Cardiac septum (tissue), 1 donor: ENCODE measurements at places on chromosomes 2 and 18.

GRCh38 chr2:26613241-26614215, 27.6 kb downstream of the CIB4 start:
- no peak for DNase-seq

GRCh38 chr2:215983581-215984351, 29.6 kb downstream of the MREG start:
- DNase-seq, result no peak

- no peak for DNase-seq
These were observed 190.9 kb upstream of the COPS8 start for GRCh38 chr2:236894791-236895190.

DNA sequence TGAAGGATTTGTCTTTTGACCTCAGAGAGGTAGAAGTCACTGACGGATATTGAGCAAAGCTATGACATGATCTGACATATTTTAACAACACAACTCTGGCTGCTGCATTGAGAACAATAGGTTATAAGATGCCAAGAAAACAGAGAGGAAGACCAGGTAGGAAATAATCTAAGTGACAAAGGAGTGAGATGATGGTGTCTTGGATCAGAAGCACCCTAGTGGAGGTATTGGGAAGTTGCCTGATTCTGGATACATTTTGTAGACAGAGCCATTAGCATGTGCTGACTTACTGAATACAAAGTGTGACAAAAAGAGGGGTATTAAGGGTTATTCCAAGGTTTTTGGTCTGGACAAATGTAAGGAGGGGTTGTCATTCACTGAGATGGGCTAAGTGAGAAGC, 1438.1 kb downstream of the DPP10 start:
- DNase-seq, result no peak

DNA sequence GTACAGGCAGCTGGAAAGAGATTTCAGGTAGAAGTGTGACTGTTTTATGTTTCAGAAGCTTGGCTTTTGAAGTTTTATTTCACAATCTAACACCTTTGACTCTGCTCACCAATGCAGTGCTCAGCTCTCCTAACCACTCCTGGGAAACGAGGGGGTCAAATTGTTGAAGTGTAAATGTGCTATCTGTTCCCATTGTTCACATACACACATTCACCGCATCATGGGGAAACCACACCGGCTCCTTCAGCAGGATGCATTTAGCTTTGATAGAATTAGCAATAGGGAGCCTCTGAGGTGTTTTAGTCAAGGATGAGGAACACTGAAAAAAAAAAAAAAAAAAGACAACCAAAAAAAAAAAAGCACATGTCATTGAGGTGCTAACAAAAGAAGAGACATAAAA, 13.4 kb upstream of the DLGAP1 start:
- no peak for DNase-seq

DNA sequence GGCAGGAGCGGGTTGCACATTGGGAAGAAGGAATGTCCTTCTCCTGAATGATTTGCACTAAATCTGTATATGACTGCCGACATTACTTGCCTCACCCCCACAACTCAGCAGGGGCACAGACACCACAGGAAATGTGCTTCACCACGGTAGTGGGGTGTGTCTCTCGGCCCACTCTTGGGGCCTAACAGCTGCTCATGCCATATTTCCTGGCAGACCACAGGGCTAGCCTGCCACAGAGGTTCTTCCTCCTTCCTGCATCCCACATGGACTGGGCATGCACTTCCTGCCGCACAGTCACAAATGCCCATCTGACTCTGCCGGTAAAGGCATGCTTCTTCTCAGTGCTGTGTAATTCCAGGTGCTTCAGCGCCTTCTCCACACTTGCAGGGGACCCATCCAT, 10.3 kb upstream of the PAPOLG start:
- DNase-seq, result no peak

- DNase-seq, result no peak
These were observed 30.3 kb downstream of the DPP10 start for GRCh38 chr2:114472726-114473125.

GRCh38 chr18:10690366-10690765, 164.5 kb downstream of the NAPG start:
- DNase-seq, result no peak

- no peak for DNase-seq
These were observed 34.9 kb downstream of the RAB10 start for GRCh38 chr2:26068602-26069298.

- DNase-seq, result peak; percentile 71
These were observed 15.2 kb downstream of the FBXO41 start for GRCh38 chr2:73268830-73269685.

DNA sequence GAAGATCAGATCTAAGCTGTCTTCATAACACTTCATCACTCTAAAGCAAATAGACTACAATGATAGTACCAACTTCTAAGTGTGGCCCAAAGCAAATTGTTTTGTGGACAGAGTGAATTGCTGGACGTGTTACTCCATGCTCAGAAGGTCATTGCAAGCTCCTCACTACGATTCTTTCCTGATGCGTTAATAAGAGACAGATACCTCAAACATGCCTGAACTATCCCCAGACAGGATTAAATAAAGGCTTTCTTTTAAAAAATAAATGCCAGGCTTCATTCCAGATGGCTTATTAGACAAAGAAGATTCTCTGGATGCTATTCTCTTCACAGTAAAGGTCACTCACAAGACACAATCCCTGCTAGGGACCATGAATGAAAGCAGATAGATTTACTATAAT, 621.2 kb downstream of the DCDC2C start:
- no peak for DNase-seq

- no peak for DNase-seq
These were observed 276.0 kb downstream of the LRRTM1 start for GRCh38 chr2:80028584-80028983.

GRCh38 chr2:16160281-16161084, 220.1 kb downstream of the MYCN start:
- DNase-seq, result no peak

DNA sequence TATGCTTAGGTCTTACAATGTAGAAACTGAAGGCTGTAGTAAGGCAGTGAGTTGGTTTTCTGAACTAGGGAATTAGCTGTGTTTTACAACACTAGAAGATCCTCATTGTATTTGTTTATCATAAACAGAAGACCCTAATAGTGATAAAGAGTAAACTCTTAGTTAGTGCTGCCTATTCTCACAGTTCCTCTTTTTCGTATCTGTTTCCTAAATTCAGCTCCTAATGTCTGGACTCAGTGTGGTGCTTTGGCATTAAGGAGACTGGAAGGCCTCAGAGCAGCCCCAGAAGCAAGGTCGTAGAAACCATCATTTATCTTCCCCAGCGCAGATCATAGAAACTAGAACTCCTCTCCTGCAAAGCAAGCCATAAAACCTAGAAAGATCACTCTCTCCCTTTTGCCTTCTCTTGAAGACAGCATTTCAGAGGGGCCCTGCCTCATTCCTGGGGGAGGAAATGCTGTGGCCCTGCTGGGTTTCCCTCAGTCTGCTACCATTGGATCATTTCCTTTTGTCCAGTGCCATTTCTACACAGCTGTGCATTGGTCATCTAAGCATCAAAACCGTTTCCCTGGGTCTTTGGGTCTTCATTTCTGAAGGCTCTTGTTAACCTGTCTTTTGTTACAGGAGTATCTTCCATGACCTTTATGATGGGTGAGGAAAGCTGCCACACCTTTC, 4.7 kb downstream of the ACP1 start:
- no peak for DNase-seq

DNA sequence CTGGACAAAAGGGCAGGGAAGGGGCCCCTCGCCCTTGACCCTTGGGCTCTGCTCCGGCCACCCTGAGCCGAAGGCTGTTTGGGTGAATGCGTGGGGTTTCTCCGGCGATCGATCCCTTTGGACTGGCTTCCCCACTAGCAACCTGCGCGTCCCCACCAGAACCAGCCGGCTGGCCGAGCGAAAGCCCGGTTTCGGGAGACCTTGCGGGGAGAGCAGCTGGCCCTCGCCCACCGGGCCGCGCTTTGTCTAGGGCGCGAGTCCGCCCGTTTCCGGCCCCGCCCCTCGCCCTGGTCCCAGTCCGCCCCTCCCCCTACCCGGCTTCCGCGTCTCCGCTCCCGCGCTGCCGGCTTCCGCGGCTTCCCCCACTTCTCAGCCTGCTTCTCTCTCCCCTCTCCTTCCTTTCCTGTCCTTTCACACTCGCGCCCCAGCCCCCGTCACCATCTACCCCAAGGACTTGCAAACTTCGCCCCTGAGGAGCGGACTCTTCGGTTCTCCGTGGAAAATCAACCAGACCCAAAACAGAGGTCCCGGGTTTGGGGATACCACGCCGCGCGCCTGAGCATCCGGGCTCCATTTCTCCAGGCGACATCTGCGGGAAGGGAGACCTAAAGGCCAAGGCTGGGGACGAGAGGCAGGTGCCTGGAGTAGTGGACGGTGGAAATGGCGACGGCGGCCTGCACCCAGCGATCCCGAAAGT, 48.0 kb upstream of the ATP6V1B1 start:
- DNase-seq, result peak; percentile 71

- peak; percentile 74 for DNase-seq
These were observed 32.3 kb downstream of the NCK2 start for GRCh38 chr2:105777031-105777482.

DNA sequence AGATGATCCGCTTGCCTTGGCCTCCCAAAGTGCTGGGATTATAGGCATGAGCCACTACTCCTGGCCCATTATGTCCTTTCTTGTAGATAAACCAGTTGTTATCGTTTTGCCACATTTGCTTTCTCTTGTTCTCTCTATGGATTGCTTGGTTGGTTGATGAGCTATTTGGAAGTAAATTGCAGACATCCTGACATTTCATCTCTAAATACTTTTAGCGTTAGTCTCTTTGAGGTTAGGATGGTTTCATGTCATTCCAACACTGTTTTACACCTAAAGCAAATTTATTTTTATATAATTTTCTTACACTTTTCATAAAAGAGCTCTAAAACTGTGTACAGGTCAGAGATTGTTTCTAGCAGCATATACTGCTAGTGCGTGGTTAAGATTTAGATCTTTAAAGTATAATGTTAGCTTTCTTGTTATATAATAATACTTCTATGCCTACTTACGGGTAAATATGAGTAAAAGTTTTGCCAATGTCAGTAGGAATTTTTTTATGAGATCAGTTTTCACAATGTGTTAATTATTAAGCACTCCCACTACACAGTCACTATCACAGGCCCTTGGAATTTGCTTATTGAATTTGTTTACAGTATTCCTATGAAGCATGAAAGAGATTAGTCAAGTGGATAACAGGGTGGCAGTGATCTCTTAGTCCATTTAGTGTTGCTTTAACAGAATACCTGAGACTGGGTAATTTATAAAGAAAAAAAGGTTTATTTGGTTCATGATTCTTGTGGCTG, 10.3 kb downstream of the POLI start:
- DNase-seq, result no peak

- no peak for DNase-seq
These were observed 172.5 kb upstream of the MGAT5 start for GRCh38 chr2:134081238-134081938.

GRCh38 chr2:40450796-40451430, 977 bp downstream of the SLC8A1 start:
- DNase-seq, result peak; percentile 77

GRCh38 chr2:15655123-15655887, 63.6 kb downstream of the DDX1 start:
- DNase-seq, result no peak

- DNase-seq, result no peak
These were observed 341.1 kb downstream of the ARL6IP6 start for GRCh38 chr2:153059338-153060052.

GRCh38 chr2:119253114-119253702, 29.6 kb downstream of the STEAP3 start:
- DNase-seq, result no peak

DNA sequence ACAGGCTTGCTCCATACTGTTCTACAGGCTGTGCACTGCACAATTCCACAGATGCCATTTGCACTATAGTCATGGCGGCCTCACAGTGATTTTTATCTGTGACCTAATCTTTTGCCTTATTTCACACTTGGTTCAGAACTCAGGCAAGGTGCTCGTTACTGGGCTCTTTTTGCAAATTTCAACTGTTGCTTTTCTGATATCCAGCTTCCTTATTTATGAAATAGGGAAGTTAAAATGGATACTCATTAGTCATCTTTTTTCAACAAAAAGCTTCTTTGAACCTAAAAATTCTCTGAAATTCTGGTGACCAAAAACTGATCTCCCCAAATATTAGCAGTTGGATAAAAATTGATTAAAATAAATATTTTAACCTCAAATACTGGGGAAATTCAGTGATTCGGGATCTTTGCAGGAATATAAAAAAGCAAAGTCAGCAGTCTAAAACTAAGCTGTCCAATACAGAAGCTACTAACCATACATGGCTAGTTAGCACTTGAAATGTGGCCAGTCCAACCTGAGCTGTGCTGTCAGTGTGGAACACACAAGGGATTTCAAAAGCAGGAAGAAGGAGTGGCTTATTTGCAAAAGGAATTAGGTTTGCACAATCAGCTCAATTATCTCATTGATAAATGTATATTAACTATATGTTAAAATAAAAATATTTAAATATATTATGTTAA, 134.4 kb downstream of the COL4A4 start:
- DNase-seq, result no peak

GRCh38 chr2:160431441-160431840, 62.2 kb downstream of the RBMS1 start:
- no peak for DNase-seq

DNA sequence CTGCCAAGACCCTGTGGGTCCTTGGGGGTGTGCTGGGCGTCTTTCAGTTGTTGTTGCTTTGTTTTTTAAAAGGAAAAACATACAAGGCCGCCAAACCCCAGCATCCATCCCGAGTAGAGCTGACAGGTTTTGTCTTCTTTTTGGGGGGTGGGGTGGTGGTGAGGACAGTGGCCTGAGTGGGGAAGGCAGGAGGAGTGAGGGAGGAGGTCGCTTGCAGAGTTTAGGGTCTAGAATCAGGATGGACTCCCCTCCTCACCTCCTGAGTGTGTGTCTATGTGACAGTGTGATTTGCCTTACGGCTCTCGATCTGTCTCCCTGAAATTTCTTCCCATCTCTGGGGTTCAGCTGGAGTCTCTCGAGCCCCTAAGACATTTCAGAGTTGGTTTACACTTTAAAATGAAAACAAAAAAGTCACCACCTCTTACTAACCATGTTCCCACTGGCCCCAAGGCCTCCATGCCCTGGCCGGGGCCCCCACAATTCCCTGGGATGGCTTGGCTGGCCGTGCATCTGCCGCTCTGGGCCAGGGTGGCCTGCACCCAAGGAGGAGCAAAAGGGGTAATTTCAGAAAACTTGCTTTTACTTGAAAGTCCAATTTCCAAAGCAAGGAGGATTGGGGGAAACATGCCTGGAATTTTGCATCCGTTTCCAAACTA, 5.0 kb downstream of the SIX3 start:
- no peak for DNase-seq
